ENCODE measurements at places on chromosomes 16 and 17. TPM values are rescaled to one million over a fixed set of nuclear protein-coding genes. Genes with fewer than 3 reads are reported as not detected.

The PLXDC1 gene
- total RNA-seq, result 15.8 TPM

- no peak overlapping the region for H3K27ac ChIP-seq
- no peak overlapping the region for H3K4me3 ChIP-seq
- no peaks in the 10 kb centered on the region for H3K27me3 ChIP-seq
- H3K36me3 ChIP-seq, result no peaks in the 10 kb centered on the region
- no peaks in the 10 kb centered on the region for H3K4me1 ChIP-seq
Measured at GRCh38 chr17:82382933-82383255, 11.3 kb downstream of the UTS2R start.

- no peak overlapping the region for H3K27ac ChIP-seq
- H3K36me3 ChIP-seq, result no peaks in the 10 kb centered on the region
- no peaks in the 10 kb centered on the region for H3K4me1 ChIP-seq
Measured at GRCh38 chr17:51914577-51914976, 243.9 kb downstream of the CA10 start.

DNA sequence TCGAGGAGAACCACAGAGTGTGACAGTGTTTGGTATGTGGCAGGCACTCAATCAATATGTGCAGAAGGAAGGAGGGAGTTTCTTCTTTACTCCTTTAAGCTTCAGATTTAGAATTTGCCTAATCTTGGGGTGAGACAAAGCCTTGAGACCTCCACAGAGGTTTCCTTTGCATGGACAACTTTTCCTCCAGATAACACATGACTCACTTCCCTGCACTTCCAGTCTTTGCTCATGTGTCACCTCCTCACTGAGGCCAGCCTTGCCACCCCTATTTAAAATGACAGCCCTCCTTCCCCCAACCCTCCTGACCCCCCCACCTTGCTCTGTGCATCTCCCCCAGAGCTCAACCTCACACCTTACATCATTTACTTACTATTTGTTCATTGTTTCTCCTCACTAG is 17.4 kb upstream of the NOS2 start:
- H3K4me3 ChIP-seq, result no peak overlapping the region
- no peaks in the 10 kb centered on the region for H3K36me3 ChIP-seq
- no peak overlapping the region for H3K27ac ChIP-seq

The NPIPA7 gene
- total RNA-seq, result 11.2 TPM

DNA sequence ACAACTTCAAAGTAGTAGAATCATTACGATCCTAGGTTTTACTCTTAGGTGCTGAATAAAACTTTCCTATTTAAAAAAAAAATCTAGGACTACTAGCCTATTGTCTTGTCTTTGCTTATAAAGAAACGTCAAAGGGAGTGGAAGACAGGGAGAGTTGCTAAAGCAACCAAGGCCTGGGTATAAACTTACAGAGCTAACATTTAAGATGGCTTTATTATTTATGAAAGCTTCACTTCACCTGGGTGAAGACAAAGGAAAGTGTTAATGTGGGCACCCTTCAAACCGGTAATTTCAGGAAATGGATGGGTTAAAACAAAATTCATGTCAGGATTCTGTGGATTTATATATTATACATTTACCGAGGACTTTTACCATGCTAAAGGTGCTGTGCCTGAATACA is 2.5 kb downstream of the DUSP14 start:
- no peak for DNase-seq
- H3K4me1 ChIP-seq, result peaks cover 26% of the 10 kb centered on the region
- H3K4me3 ChIP-seq, result no peak overlapping the region
- no peaks in the 10 kb centered on the region for H3K27me3 ChIP-seq
- no peaks in the 10 kb centered on the region for H3K36me3 ChIP-seq
- no peak overlapping the region for H3K27ac ChIP-seq

DNA sequence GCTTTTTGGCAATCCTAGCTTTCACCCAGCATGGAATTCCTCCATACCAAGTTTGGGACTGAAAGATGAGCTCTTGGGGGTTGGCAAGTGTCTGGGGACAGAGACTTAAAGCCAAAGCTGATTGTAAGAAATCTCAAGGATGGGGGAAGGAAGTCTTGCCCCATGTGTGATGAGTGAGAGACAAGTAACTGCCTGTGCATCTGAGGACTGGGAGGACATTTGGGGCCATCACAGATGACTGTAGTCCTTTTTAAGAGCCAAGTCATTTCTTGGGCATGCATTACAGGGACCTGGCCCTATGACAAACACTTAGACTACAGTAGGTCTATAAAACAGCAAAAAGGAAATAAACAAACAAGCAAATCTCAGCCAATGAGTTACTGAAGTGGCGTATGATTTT is 36.3 kb upstream of the CCL2 start:
- no peaks in the 10 kb centered on the region for H3K36me3 ChIP-seq
- no peak for DNase-seq
- no peak overlapping the region for H3K4me3 ChIP-seq
- H3K4me1 ChIP-seq, result no peaks in the 10 kb centered on the region
- no peak overlapping the region for H3K27ac ChIP-seq

The AOC3 gene
- total RNA-seq, result 0.58 TPM

GRCh38 chr17:71118039-71118438 is 948.7 kb downstream of the KCNJ2 start:
- H3K27ac ChIP-seq, result no peak overlapping the region
- H3K4me3 ChIP-seq, result no peak overlapping the region
- DNase-seq, result no peak
- no peaks in the 10 kb centered on the region for H3K36me3 ChIP-seq
- H3K27me3 ChIP-seq, result no peaks in the 10 kb centered on the region

GRCh38 chr17:39750131-39751015 is 12.6 kb downstream of the GRB7 start:
- H3K27ac ChIP-seq, result no peak overlapping the region
- H3K36me3 ChIP-seq, result no peaks in the 10 kb centered on the region
- H3K4me1 ChIP-seq, result peaks cover 18% of the 10 kb centered on the region
- H3K4me3 ChIP-seq, result no peak overlapping the region
- no peaks in the 10 kb centered on the region for H3K27me3 ChIP-seq

GRCh38 chr16:69522732-69523404 is 42.9 kb upstream of the NFAT5 start:
- no peak overlapping the region for H3K27ac ChIP-seq
- no peak for DNase-seq
- no peaks in the 10 kb centered on the region for H3K36me3 ChIP-seq
- no peaks in the 10 kb centered on the region for H3K4me1 ChIP-seq
- no peak overlapping the region for H3K4me3 ChIP-seq
